AG08395 (cell line): ENCODE measurements at places on chromosomes 1 and 21.

DNA sequence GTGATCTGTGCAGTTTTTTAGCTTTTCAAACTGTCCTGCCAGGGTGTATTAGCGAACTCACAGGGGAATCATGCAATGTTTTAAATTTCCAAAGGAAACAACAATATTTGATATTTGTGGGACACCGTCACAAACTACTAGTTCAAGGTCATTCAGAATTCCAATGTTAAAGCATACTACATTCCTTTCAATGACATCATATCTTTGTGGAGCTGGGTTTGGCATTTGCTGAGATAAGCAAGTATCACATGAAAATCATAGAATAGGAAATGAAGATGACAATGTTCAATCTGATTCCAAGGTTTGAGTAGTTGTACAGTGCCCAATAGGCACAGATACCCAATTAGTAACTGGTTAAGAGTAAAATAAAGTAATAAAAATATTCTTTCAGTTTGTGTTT is 35.6 kb downstream of the NUF2 start:
- DNase-seq, result no peak

DNA sequence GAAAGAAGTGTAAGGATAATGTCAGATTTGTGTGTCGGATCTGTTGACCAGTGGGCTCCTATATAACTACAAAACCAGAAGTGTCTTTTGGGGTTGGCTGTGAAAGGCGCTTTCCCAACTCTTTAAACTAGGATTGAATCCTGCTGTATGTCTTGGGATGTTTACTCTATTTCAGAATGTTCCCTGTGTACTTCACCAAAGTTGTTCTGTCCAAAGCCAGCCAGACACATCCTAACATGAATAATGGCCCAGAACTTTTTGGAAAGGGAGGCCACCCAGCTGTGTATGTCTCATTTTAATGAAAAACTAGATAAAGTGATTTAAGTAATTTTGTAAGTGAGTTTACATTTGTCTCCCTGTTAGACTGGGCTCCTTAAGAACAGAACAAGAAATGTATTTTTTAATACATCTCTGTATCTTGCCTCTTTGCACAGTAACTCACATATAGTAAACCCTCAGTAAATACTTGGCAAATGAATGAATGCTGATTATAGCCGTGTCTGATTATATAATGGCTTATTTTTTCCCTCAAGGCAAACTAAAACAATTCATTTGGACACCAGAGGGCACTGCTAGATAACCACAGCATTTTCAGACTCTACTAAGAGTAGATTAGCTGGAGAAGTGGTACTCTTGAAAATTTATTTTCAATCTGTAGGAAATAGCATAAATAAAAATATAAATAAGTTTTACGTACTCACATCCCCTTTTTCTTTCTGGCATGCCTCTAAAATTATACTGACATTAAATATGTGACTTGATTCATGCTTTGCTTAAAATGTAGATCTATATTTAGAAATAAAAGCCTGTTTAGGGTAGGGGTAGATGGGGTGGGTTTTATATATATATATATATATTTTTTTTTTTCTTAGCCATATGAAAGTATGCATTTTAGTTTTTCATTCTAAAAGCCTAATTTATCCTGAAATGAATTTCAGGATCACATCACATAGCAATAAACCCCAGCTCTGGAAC is 23.8 kb downstream of the TSEN15 start:
- DNase-seq, result peak; percentile 76

DNA sequence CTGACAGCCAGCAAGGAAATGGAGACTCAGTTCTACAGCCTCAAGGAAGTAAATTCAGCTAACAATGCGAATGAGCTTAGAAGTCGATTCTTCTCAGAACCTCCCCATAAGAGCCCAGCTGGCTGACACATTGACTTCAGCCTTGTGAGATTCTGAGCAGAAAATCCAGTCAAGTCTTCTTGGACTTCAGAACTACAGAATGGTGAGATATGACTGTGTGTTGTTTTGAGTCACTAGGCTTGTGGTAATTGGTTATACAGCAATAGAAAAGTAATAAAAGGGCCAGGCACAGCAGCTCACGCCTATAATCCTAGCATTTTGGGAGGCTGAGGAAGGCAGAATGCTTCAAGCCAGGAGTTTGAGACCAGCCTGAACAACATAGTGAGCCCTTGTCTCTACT is 161.8 kb upstream of the IVNS1ABP start:
- no peak for DNase-seq

DNA sequence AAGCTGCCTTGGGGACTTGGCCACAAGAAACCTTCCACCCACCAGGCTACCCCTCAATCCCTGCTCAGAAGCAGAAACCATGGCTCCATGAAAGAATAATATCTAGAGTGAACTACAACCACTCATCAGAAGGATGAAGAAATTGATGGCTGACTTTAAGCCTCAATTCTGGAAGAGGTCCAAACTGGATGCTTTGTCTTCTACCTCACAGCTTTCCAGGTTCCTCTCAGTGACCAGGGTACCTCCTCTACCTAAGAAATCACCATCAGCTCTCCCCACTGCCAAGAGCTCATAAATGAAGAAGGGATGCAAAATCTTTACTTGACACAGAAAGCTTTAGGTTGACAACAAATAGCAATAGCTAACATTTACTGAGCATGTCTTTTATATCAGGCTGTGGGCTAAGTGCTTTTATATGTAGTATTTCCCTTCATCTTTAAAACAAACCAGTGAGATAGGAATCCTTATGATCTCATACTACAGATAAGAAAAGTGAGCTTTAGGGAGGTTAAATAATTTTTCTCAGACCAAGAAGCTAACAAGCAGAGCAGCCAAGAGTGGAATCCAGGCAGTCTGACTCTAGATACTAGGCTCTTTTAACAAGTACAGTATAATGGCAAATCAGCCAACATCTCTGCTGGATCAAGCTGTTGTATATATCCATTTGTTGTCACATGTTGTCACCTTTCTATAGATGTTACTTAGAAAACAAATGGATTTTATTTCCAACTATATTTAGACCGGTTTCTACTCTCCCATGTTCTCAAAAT is 243.0 kb upstream of the SGIP1 start:
- DNase-seq, result no peak

DNA sequence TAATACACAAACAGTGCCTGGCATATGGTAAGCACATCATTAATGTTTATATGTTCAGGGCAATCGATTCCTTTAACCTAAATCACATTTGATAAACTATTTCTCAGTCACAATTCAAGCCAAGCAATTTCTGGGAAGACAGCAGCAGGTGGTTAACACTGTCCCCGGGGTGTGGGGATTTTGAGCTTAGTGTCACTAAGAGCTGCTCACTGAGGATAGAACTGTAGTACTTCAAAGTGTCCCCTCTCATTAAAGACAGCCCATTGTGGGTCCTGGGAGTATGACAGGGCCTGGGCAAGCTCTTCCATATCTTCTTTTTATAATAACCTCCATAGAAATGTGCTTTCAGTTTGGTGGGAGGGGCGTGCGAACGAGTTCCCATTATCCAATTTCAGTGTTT is 8.4 kb upstream of the GALNT2 start:
- DNase-seq, result no peak

- DNase-seq, result no peak
Measured at GRCh38 chr21:42750737-42751530, 97.5 kb downstream of the PDE9A start.

DNA sequence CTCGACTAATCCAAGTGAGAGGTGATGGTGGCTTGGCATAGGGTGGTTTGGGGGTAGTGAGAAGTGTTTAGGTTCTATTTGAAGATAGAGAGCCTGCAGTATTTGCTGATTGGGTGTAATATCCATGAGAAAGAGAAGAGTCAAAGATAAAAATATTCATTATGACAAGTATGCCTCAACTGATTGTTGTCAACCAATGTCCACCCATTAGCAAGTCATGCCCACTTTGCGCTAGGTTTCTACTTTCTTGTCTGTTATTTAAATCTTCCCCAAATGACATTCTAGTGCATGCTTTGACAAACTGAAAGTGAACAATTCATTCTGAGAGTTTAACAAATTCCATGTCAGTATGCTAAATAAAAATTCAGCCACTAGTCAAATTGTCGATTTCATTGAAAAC is 3.8 kb upstream of the XCL1 start:
- no peak for DNase-seq

DNA sequence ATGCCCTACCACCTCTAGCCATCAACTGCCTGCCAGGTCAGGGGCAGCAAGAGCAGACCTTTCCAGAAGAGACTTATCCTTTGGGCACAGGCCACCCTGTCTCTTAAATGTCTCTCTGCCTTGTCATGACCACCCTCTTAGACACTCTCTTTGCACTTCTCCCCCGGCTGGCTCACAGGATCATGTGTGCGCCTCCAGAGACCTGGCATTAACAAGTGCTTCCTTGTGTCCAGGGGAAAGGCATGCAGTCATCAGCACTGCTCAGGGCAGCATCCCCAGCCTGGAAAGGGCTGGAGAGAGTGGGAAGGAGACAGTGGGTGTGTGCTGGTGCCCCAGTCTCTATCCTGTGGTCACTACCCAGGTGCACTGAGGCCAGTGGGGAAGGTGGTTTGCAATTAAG is 85.2 kb upstream of the TLR5 start:
- no peak for DNase-seq

DNA sequence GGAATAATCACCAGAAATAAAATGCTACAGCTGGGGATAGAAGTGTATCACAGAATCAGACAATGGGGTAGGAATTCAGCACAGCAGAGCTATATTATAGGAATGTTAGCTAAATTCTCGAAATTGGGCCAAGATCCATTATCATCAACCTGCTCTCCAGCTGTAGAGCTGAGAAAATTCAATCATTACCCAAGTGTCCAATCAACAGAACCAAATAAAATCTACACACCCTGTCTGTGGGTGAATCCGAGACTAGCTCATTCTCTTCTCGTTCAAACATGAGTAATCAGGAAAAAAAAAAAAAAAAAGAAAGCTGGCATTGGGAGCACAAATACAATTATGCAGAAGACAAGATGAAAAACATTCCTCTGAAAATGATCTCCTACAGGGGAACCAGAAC is 119.2 kb downstream of the CDC7 start:
- peak; percentile 53 for DNase-seq

GRCh38 chr1:2452201-2452931 is 23.7 kb upstream of the PLCH2 start:
- no peak for DNase-seq

GRCh38 chr1:111747947-111748346 is 7.8 kb upstream of the DDX20 start:
- DNase-seq, result no peak

GRCh38 chr1:196078691-196079090 is 529.5 kb downstream of the KCNT2 start:
- DNase-seq, result no peak

DNA sequence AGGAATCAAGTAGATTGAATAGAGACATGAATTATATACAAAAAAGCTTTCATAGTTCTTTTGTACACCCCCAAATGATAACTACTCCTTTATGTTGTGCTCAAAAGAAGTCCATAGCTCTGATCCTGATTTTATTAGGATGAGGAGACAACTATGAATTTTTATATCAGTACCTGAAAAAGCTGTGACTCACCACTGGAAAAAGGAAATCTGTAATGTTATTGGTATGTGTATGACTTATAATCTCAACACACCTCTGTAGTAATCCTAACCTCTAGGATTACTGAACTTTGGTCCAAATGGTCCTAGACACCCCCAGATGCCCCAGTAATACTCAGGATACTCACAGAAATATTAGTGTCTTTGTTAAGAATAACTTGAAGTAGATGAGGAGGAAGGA is 10.2 kb downstream of the PRKAB2 start:
- no peak for DNase-seq

GRCh38 chr1:66981679-66982078 is 56.9 kb downstream of the MIER1 start:
- DNase-seq, result no peak

GRCh38 chr1:169941982-169942830 is 48.5 kb upstream of the SCYL3 start:
- peak; percentile 11 for DNase-seq

- no peak for DNase-seq
Measured at GRCh38 chr1:40075266-40075665, 21.8 kb downstream of the PPT1 start.

DNA sequence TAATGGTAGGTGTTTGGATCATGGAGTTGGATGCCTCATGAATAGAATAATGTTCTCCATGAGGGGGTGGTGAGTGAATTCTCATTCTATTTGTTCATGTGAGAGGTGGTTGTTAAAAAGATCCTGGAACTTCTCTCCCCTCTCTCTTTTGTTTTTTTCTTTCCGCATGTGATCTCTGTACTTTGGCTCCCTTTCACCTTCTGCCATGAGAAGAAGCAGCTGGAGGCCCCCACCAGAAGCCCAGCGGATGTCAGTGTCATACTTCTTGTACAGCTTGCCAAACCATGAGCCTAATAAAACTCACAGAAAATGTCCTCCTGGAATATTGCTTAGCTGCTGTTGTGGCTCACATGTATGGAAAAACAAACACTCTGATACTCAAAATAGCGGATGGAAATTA is 1212.3 kb upstream of the NCAM2 start:
- DNase-seq, result no peak

DNA sequence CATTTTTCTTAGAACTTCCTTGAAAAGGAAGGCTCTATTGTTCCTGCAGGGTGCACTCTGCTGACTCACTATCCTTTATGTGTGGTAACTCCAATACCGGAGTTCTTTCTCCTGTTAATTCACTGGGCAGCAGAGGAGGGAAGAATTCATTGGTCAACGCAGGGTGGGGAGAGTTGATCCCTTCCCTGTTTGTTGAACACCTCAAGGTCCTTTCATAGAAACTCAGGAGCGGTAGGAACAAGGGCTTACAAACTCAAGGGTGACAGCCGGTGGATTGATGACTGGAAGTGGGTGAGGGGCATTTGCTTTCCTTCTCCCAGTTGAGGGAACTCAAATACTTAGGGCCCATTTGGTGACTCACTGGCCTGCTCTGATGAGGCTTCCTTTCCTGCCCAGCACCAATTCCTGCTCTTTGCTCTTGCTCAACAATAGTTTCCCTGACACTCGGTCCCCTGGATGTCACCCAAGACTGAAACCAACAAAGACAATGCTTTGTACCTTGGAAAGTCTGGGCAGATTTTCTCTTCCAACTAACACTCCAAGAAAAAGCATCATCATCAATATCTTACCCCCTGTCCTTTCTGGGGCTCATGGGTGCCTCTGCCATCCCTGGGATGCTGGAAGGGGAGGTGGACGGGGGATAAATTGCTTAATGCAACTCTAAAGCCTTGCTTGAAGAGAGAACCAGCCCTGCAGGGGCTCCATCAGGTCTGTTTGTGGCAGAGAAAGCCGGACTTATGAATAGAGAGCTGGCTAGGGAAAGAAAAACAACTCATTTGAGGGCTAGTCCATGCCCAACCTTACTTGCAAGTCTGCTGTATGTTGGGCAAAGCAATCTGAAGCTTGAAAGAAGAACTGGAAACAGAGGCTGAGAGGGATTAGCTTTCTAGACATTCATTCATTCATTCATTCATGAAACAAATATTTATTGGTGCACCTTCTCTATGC is 9.3 kb downstream of the SLC26A9 start:
- DNase-seq, result peak; percentile 90

DNA sequence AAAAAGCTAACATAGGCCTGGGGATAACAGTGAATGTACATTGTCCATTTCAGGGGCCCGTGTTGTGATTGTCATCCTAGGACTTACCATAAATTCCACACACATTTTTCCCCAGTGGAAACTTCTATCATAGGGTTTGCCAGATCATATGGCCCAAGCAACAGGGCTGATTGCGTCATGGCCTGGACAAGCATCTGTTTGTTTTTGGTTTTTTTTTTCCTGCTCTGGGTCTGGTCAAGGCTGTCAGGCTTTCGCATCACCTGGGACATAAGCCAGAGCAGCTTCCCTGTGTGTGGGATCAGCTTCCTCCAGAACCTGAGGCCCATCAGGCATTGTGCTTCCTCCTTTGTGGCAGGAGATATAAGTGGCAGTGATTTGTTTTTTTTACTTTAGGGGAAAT is 598.5 kb upstream of the USP24 start:
- DNase-seq, result peak; percentile 61

GRCh38 chr1:186950547-186950946 is 121.8 kb downstream of the PLA2G4A start:
- no peak for DNase-seq
